ENCODE measurements at places on chromosomes 13 and 19.

DNA sequence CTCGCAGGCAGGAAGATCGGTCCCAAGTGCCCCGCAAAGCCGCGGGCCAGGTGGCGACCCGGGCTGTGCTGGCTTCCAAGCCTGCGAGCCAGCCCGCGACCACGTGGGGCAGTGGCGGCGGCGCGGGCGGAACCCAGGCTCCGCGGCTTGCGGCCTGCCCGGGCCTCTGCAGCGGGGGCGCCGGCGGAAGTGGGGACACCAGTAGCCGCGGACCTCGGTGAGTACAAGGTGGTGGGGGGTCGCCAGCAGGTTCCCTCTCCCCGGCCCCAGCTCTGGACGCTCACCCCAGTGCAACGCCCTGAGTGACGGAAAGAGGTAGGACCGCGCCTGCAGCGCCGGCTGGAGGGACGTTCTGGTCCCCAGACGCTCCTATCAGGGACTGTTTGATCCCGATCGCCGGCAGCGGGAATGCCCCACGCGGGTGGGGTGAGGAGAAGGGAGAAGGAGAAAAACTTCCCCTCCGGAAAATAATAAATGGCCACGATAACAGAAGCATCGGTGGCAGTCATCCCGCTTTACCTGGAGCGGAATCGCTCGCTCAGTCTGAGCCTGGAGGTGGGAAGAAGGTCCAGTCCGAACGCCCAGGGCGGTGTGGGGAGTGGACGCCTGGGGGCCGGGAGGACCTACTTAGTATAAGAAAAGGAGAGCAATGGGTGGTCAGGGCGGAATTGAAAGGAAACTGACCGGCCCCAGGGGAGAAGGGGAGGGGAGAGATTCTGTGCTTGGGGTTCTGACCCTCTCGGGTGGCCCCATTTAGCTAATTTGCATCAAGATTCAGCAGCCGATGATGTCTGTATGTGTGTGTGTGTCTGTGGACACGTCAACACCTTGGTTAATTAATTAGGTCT, at the start of gene GEMIN7:
GEMIN7 (plus strand) TSS at position 198 of the 848 bp plus-strand sequence. CDS start 10,855 bp downstream, outside the sequence.
- DNase-seq: peak; percentile 78

DNA sequence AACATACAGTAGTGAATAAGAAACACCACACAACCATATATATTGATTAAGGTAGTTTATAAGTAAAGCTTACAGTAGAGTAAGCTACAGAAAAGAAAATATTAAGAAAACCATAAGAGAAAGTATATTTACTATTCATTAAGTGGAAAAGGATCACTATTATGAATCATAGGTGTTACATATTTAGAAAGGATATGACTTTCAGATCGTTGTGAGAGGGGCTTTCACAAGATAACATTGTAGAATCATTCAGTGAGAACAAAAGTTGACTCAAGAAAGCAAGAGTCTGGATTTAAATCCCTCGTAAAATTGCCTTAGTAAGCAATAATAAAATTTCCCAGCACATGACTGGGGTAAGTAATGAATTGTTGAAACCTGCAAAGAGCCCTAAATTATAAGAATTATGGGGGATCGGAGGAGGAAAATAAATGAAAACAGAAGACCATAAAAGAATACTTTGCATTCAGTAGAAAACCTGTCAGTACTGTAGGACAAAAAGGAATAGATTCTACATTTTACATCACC, 6.0 kb downstream of the UFM1 start:
- DNase-seq: no peak

DNA sequence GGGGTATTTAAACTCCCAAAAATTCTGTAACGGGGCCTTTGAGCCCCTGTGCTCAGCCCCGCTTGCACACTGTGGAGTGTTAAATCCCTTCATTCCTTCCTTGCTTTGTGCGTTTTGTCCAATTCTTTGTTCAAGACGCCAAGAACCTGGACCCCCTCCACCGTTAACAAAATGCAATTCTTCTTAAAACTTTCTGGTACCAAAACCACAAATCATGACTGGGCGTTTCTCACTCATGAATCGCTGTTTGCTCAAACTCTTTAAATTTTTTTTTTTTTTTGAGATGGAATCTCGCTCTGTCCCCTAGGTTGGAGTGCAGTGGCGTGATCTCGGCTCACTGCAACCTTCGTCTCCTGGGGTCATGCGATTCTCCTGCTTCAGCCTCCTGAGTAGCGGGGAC, 881 bp downstream of the ZNF20 start:
- DNase-seq: no peak

- no peak for DNase-seq
These were observed 20.1 kb upstream of the RXFP2 start for GRCh38 chr13:31719214-31719613.

DNA sequence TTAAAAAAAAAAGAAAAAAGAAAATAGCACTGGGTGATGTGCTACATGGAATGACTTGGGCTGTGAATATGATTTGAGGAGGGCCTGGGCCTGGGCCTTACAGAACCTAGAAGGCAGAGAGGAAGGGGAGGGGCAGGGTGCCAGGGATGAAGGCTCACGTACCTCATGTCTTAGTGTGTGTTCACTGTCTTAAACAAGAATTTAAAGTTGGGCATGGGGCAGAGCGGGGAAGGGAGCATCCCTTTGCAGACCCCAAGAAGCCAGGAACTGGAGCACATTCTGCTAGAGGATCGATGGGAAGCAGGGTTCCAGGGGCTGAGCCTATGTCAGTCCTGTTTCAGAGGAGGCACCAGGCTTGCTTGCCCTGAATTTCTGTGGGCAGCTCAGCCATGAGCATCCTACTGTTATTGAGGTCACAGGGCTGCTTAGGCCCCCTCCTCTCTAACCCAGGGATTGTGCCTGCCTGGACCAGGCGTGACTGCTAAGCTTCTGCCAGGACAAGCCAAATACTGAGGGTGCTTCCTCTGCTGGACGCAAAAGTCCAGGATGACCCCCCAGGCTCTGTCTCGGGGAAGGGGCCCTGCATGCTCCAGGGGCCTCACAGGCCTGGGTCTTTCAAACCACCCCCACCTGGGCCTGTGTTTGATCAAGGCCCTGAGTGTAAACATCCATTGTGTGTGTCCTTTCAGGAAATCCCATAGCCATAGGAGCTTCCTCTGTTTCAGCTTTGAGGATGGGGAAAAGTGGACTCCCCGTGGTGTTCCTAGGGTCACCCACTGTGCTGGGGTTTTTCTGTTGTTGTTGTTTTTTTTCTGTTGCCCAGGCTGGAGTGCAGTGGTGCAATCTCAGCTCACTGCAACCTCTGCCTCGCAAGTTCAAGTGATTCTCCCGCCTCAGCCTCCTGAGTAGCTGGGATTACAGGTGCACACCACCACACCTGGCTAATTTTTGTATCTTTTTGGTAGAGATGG, 4.8 kb downstream of the LSR start:
- no peak for DNase-seq

- no peak for DNase-seq
These were observed 26.5 kb downstream of the GPR18 start for GRCh38 chr13:99231721-99232120.
